ENCODE measurements at places on chromosomes 16 and 17. TPM values are rescaled to one million over a fixed set of nuclear protein-coding genes. Genes with fewer than 3 reads are reported as not detected.
A peak's percentile ranks its signal among the peaks of the same experiment; 100 is the strongest.

DNA sequence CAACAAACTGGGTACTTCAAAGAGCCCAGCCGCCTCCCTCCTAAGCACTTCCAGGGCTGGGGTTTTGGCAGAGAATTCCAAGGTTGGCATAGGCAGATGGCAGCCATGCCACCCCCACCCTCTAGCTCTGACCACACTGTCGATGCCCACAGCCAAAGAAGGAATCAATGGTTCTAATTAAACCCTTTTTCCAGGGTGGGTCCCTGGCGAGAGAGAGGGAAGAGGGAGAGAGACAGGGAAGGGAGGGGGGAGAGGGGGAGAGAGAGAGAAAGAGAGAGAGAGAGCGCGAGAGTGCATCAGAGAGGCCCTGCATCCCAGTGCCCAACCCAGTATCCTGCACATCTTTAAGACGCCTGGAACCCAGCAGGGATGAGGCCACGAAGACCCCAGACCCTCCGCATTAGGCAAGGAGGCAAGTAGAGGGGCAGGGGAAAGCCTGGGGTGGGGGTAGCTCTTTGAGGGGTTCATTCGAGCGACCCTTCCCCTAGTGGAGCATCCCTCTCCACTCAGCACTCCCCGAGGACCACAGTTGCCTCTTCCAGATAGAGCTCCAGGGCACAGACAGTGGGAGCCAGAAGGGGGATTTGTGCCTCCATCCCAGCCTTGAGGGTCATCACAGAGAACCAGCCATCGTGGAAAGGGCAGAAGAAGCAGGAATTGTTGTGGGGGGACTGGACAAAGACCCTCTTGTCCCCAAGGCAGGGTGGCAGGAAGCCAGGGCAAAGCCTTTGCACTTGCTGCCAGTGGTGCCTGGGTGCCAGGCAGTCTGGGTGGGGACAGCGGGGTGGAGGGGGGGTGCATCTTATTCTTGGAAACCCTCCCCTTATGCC lies 2.6 kb downstream of the SRCIN1 start:
- no peak for DNase-seq

- DNase-seq: no peak
These were observed at the start of gene ALDH3A1 for GRCh38 chr17:19747829-19748806. Gene ALDH3A1, minus strand, starts transcription at chr17:19748298. Its CDS starts 3,169 bp downstream, at chr17:19745129.

PMFBP1 gene
- 2.6 TPM for total RNA-seq

DNA sequence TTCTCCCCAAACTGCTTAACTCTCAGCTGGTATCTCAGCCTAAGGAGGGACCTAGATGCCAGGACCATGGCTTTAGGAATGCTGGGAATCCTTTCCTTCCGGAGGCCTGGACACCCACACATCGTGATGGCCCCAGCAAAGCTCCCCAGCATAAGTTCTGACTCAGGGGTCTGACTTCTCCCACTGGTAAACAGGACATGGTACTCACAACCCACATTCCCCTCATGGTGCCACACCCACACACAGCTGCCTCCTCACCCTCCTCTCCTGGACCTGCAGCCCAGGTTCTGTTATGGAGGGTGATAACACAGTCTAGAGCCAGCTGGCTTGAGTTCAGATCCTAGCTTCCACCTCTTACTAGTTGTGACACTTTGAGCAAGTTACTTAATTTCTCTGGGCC lies 719 bp upstream of the RNF227 start:
- DNase-seq: no peak

DNA sequence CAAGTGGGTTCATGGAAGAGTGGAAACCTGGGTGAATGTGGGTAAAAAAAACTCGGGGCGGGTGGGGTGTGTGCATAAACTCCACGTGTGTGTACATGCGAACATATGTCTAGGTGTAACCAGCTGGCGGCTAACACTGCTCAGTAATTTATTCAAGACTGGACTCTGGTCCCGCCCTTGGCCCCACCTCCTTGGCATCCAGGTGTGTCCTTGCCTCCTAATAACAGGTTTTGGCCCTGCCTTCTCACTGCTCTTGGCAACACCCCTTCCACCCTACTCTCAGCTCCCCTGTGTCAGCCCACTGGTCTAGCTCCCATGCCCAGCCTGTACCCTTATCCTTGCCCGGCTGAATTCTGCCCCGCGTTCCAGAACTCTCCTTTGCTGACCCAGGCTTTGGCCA lies 8.3 kb downstream of the FLII start:
- DNase-seq: no peak

GRCh38 chr17:33858121-33858520 lies 397.0 kb upstream of the CCL2 start:
- no peak for DNase-seq

DNA sequence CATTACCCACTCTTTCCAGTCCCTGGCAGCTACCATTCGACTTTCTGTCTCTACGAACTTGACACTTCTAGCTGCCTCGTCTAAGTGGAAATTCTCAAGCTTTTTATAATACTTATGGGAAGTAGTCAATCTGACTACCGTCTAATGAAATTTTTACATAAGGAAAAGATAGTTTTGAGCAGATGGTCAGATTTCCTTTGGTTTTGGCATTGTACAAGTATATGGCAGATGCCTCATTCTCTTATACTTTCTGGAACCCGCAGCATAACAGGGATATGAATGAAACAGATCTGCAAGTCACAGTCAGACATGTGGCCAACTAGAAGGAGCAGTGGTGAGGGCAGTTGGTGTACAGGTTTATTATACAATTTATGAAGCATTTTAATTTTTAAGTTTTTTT lies 146.0 kb downstream of the PITPNC1 start:
- DNase-seq: no peak

- DNase-seq: peak; percentile 88
These were observed at the start of gene SYNGR2 for GRCh38 chr17:78168242-78168902. Gene SYNGR2, plus strand, starts transcription at chr17:78168581. Its CDS starts 36 bp downstream, at chr17:78168617.

GRCh38 chr16:19810817-19811731 lies 73.6 kb downstream of the GPRC5B start:
- peak; percentile 27 for DNase-seq

YPEL3 gene
- 37.9 TPM for total RNA-seq

DNA sequence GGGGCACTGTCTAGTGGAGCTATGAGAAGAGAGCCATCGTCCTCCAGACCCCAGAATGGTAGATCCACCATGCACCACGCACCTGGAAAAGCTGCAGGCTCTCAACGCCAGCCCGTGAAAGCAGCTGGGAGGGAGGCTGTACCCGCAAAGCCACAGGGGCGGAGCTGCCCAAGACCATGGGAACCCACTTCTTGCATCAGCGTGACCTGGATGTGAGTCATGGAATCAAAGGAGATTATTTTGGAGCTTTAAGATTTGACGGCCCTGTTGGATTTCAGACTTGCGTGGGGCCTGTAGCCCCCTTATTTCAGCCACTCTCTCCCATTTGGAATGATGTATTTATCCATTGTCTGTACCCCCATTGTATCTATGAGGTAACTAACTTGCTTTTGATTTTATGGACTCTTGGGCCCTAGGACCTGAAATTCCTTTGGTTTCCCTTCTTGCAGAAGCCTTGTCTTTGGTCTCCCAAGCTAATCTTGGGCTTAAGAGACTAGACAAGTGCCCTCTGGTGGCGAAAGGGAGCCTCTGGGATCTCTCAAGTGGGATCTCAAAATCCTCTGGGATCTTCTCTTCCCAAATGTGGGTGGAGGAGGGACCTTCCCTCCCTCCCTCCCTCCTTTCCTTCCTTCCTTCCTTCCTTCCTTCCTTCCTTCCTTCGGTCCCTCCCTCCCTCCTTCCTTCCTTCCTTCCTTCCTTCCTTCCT lies 58.2 kb upstream of the HAPSTR1 start:
- no peak for DNase-seq

- DNase-seq: no peak
These were observed 9.7 kb downstream of the DYNLL2 start for GRCh38 chr17:58092797-58093385.
